ENCODE measurements at places on chromosomes 11 and 22.

DNA sequence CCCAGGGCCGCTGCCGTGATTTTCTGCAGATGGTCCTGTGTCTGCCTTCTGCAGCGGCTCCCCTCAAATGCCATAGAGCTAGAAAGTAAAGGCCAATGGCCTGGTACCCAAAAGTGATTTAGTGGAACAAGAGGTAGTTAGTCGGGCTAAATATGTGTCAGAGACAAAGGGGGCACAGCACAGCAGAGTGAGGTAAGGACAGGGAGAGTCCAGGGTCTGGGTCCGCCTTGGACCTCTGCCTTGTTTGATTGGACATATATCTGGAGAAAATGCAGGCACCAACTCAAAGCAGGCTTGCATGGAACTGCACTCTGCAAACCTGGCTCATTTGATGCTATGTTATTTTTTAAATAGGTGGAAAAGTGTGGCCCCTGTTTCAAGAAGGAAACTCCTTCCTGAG, 249.6 kb upstream of the B3GAT1 start:
- DNase-seq: no peak

DNA sequence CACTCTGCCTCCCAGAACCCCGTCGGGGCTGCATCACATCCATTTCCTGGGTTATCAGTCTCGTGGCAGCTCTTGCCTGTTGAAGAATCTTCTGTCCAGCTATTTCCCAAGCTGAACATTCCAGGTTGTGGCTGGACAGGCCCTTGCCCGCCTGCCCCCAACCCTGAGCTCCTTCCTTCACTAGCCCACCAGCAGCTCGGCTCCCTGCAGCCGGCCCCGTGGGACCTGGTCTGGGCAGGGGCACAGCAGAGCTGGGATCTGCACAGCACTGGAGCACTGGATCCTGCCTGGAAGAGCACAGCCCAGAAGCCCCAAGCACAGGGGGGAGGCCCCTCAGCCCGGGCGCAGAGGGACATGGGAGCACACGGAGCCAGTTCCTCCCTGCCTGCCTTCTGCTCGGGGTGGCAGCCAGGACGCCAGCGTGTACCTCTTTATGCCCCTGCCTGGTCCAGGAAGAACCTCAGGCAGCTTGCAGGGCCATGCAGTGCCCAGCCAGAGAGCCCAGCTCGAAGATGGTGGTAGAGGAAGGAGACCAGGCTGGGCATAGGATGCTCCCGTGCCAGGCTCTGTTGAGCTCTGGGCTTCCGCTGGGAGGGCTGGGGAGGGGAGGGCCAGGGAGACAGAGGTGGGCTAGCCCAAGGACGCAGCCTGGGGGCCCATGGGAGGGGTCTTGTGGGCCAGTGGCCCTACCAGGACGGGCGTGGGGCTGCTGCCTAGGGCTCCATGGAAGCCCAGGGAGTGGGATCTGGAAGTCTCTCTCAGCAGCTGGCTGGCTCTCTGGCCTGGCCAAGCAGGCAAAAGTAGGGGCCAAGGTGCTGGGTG, 16.6 kb upstream of the GNB1L start:
- no peak for DNase-seq

GRCh38 chr22:28029956-28030355, 110.9 kb upstream of the PITPNB start:
- DNase-seq: no peak

- DNase-seq: no peak
These were observed 192.0 kb downstream of the SHANK2 start for GRCh38 chr11:71060391-71060791.

GRCh38 chr22:43878079-43878795, 13.6 kb downstream of the PNPLA5 start:
- DNase-seq: no peak

- DNase-seq: peak; percentile 19
These were observed 25.1 kb downstream of the KCNQ1OT1 start for GRCh38 chr11:2674658-2675131.

DNA sequence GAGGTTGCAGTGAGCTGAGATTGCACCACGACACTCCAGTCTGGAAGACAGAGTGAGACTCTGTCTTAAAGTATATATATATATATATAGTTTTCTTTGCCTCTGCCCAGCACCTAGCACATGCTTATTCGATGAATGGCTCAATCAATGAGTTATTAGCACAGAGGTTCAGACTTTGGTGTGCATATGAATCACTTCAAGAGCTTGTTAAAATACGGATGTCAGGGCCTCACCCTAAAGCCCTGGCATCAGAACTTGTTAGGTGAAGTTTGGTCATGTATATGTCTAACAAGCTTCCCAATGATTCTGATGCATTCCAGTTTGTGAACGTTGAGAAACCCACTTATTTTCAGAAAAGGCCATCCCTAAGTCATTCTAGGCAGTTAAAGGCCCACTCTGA, 21.8 kb upstream of the TMEM86A start:
- no peak for DNase-seq

- DNase-seq: no peak
These were observed 60.6 kb downstream of the DGCR2 start for GRCh38 chr22:19061471-19062138.

DNA sequence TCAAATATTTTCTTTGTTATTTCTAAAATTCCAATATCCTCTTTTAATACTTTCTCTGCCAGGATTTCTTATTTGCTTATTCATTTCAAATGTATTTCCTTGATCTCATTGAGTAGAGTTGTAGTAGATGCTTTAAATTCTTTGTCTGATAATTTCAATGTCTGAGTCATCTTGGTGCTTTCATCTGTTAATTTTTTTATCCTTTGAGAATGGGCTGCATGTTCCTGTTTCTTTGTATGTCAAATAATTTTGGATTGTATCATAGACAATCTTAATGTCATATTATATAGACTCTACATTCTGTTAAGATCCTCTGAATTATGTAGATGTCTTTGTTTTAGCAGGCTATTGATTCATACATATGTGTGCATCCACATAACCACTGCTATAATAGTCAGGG, 57.5 kb downstream of the MYEOV start:
- DNase-seq: no peak

DNA sequence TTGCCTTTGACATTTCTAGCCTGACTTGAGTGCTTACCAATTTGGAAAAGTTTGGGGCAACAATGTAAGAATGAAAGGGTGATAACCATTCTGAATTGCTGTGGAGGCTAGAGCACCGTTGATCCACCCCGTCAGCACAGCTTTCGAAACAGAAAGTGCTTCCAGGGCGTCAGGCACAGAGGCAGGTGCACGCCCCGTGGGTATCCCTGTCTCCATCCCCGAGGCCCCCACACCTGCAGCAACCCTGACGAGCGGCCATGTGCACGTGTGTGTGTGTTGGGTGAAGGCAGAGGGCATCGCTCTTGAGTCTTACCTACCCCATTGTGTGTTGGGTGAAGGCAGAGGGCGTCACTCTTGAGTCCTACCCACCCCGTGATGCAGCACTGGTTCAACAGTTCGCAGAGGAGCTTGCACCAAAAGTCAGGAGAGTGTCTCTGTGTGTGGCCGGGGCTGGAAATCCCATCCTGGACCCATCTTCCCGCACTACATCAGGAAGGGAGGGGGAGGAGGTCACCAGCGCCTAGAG, 404.5 kb downstream of the BRD1 start:
- no peak for DNase-seq

DNA sequence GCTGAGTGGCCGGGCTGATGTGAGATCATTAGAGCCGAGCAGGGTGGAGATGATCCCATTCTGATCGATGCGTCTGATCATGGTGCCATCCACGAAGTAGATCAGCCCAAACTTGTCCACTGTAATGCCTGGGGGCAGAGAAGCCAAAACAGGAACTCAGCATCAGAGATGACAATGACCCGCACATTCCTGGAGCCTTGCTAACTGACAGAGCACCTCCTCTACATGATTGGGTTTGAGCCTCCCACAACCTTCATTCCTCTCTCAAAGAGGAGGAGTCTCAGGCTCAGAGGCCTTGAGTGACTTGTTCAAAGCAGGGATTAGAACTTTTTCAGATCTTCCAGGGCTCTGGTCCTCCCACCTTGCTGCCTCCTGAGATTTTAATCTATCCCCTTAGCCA, 133.7 kb upstream of the NARS2 start:
- no peak for DNase-seq

DNA sequence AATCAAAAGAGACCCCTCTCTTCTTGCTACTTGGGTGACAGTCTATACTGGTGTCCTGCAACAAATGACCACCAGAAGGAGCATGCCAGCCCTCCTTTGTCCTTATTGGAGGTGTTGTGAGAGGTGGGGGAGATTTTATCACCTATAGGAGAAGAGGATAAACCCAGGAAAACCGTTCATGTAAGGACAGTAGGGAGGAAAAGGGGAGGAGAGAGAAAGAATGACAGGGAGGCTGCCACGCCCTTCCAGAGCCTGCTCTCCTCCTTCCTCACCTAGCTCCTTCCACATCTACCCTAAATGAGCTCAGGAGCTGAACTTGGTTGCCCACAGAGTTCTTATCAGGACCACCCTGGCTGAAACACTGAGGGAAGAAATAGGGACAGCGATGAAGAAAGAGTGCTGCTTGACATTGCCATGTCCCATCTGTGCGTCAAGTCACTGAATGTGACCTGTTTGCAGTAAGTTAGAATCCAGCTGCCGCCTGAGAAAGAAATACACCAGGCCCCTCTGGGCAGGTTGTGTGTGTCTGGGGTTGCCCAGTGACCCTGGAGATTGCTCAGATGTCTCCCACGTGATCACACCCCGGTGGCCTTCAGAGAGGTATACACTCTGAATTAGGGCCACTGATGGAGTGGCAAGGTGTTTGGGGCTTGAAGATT, 40.4 kb upstream of the ETS1 start:
- no peak for DNase-seq

DNA sequence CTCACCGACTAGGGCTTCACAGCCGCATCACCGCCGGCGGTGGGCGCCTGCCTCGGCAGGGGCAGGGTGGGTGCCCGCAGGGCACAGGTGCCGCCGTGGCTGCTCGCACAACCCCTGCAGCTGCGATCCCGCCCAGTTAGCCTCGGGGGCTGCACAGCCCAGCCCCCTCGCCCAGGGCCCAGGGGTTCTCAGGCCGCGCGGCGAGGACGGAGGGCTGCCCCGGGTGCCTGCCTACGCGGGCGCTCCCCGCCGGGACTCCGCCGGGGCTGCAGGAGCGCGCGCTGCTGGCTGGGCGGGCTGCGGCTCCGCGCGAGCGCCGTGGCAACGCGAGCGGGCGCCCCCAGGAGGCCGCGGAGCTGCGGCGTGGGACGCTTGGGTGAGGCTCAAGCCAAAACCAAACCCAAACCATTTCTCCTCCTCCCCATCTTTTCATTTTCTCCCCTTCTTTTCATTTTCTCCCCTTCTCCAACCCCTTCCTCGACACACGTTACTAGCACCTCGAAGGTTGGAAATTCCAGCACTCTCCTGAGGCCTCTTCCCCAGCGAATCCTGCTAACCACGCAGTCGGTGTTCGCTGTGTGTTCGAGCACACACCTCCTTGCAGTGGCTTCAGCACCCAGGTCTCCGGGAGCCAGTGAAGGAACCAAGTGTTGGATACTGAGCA, at the start of gene MICAL3:
TSS of gene MICAL3 (minus strand) at position 286 of the 664 bp plus-strand sequence. CDS start 117,749 bp downstream, outside the sequence.
- peak; percentile 60 for DNase-seq

DNA sequence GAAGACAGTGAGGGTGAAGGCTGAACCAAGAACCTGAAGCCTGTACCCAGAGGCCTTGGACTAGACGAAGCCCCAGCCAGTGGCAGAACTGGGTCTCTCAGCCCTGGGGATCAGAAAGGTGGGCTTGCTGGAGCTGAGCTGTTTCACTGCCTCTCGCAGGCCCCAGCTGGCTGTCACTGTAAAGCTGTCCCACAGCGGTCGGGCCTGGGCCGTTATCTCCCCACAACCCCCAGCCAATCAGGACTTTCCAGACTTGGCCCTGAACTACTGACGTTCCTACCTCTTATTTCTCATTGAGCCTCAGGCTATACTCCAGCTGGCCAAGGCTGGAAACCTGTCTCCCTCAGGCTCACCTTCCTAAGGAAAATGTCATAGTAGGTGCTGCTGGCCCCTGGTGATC, 4.1 kb downstream of the PPP1CA start:
- DNase-seq: no peak

- DNase-seq: no peak
These were observed 573.6 kb downstream of the BUD13 start for GRCh38 chr11:116199182-116199581.

GRCh38 chr11:66101066-66101464, 31.0 kb downstream of the PACS1 start:
- no peak for DNase-seq

- no peak for DNase-seq
These were observed 20.6 kb downstream of the POLR3H start for GRCh38 chr22:41523464-41524221.

GRCh38 chr11:86737737-86738136, 62.6 kb upstream of the PRSS23 start:
- DNase-seq: no peak

GRCh38 chr11:101326141-101326540, 196.5 kb upstream of the PGR start:
- DNase-seq: no peak

GRCh38 chr11:20022363-20023081, 137.8 kb downstream of the DBX1 start:
- DNase-seq: no peak

GRCh38 chr11:18775492-18776292, 15.9 kb downstream of the PTPN5 start:
- no peak for DNase-seq

GRCh38 chr11:66920978-66921784, 37.0 kb downstream of the PC start:
- no peak for DNase-seq

DNA sequence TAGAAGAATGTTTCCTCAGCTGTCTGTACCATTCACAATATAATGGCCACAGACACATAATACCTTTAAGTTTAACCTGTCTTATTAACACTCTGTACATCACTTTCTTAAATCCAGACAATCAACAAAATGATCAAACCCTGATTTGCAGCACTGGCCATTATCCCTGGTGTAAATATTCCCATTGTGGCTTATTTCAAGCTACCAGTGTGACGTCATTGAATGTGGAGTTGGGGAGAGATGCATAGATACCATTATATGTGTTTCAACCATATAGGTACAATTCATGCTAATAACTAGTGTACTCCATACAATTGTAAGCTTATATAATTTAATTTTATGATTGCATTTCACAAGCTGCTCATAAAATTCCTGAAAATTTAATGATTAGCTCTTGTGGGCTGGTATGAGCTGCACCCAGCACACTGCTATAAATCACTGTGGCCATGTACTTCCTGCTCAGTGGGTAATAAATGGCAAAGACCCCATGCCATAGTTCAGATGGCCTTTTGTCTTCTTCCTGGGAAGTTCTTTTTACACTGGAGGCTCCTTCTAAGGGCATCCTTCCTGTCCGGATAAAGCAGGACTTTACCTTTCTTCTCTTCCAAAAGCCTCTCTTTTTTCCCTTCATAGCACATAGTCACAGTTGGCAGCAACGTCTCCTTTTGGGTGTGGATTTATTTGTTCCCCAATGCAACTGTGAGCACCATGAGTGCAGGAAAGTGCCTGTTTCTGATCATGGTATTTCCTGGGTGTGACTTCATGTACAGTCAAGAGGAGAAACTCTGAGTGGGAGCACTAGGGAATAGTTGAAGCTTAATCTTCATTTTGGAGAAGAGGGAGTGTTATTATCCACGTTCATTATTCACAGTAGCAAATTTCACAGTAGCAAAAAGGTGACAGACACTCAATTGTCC, 87.8 kb downstream of the MIAT start:
- DNase-seq: no peak

Measured in C1 segment of cervical spinal cord (tissue), 14 donors.